ENCODE measurements at places on chromosomes 13 and 19. TPM values are rescaled to one million over a fixed set of nuclear protein-coding genes. Genes with fewer than 3 reads are reported as not detected.

Gene GNG7
- total RNA-seq, result 0.25 TPM

Gene ZNF382
- 2.1 TPM for total RNA-seq

Gene STARD13
- 26.9 TPM for total RNA-seq

Gene KHSRP
- total RNA-seq, result 220 TPM

Gene PLEKHF1
- total RNA-seq, result 16.1 TPM

Gene MYH14
- total RNA-seq, result 0.27 TPM

Gene CAPN12
- total RNA-seq, result not detected

Measured in mammary microvascular endothelial cell (primary cell).